Karpas-422 (cell line): ENCODE measurements at places on chromosomes 12 and 14. TPM values are rescaled to one million over a fixed set of nuclear protein-coding genes. Genes with fewer than 3 reads are reported as not detected.

ZNF26 gene
- total RNA-seq, result 12.7 and 15.5 TPM in 2 replicates

ETFBKMT gene
- 1.0 and 1.5 TPM in 2 replicates for total RNA-seq

MLH3 gene
- 58.3 and 71.5 TPM in 2 replicates for total RNA-seq

RILPL1 gene
- total RNA-seq, result 0.07 TPM in 1 of 2 replicates, not detected in the other

DNA sequence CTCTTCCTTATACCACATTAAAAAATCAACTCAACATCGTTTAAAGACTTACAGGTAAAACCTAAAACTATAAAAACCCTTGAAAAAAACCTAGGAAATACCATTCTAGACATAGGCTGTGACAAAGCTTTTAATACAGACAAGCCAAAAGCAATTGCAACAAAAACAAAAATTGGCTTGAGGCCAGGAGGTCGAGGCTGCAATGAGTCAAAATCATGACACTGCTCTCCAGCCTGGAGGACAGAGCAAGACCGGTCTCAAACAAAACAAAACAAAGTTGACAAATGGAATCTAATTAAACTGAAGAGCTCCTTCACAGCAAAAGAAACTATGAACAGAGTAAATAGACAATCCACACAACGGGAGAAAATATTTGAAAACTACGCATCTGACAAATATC is 1057.8 kb downstream of the FSCB start:
- H3K27ac ChIP-seq, result no peak overlapping the region
- H3K4me3 ChIP-seq, result no peak overlapping the region
- no peak for DNase-seq
- H3K4me1 ChIP-seq, result no peaks in the 10 kb centered on the region
- H3K36me3 ChIP-seq, result no peaks in the 10 kb centered on the region

DNA sequence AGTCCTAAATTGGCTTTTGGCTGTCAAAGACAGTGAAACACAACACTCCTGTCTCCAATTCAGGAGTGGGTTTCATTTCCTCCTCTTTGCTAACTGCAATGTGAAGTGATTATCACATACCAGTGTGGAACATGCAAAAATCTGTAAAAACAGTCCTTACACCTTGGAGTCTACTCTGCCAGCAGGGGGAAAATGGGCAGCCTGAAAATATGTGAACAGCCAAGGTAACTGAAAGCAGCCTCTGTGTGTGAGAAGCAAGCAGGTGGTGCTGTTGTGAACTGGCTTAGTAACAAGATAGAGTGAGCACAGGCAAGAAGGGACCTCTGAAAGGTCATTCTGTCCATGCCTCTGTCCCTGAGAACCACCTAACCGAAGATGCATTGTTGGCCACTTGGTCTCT is 6.0 kb downstream of the PRMT8 start:
- no peaks in the 10 kb centered on the region for H3K36me3 ChIP-seq
- H3K4me1 ChIP-seq, result no peaks in the 10 kb centered on the region
- H3K4me3 ChIP-seq, result no peak overlapping the region
- DNase-seq, result peak; percentile 61
- no peaks in the 10 kb centered on the region for H3K27me3 ChIP-seq

DNA sequence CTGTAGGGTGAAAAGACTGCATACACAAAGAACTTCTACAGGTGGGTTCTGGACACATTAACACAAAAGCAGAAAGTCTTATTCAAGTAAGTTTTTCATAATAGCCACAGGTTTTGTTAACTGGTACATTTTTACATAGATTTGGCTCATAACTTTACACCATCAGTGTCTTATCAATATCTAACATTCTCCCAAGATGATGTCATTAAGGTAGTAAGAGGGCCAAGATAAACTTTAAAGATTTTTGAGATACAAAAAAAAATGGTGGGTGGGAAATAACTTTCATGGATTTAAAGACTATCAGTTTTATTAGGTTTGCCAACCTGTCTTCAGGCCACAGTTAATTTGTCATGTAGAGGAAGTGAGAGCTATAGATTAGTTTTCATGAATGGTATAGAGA is 1.7 kb downstream of the SUPT16H start:
- peak overlapping the region; percentile 83 for H3K4me3 ChIP-seq
- H3K36me3 ChIP-seq, result peaks cover 48% of the 10 kb centered on the region
- H3K4me1 ChIP-seq, result peaks cover 44% of the 10 kb centered on the region
- peak; percentile 65 for DNase-seq
- no peaks in the 10 kb centered on the region for H3K27me3 ChIP-seq

DNA sequence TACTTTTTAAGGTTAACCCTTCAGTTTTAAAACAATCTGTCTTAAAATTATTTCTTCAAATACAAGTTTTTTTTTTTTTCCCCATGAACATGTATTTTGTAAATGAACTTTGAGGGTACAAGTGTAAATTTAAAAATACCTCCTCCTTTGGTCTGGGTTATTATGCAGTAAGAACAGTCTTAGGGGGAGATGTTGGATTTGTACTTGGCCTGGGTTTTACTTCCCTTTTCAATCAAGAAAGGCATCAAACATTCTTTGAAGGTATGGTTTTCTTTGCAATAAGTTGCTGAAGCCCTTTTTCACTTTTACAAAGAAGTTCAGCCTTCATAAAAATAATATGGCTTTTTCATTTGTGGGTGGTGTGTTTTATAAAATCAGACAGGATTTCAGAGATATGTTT is 20.5 kb downstream of the WBP11 start:
- H3K36me3 ChIP-seq, result peaks cover 30% of the 10 kb centered on the region
- H3K27ac ChIP-seq, result no peak overlapping the region
- DNase-seq, result no peak

DNA sequence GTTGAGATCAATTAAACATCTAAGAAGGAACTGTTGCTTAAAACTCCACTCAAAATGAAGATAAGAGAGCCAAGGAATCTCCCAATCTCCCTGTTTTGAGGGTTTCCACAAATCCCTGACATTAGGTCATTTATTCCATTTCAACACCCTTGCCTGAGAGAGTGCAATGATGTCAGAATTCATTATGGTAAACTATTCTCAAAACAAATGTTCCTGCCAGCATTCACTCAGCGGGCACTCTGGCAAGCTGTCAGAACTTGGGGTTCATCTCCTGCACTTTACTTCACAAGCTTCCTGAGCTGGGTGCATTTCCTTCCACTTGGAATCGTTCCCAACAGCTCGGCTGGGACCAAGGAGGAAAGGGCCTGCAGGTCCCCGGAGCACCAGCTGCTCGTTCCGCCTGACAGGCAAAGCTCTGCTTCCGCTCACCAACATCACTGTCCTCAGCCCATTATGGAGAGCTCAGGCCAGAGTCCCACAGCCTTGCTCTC is 117.8 kb downstream of the TTC7B start:
- no peak for DNase-seq
- H3K27ac ChIP-seq, result no peak overlapping the region
- no peaks in the 10 kb centered on the region for H3K36me3 ChIP-seq
- no peaks in the 10 kb centered on the region for H3K27me3 ChIP-seq

DNA sequence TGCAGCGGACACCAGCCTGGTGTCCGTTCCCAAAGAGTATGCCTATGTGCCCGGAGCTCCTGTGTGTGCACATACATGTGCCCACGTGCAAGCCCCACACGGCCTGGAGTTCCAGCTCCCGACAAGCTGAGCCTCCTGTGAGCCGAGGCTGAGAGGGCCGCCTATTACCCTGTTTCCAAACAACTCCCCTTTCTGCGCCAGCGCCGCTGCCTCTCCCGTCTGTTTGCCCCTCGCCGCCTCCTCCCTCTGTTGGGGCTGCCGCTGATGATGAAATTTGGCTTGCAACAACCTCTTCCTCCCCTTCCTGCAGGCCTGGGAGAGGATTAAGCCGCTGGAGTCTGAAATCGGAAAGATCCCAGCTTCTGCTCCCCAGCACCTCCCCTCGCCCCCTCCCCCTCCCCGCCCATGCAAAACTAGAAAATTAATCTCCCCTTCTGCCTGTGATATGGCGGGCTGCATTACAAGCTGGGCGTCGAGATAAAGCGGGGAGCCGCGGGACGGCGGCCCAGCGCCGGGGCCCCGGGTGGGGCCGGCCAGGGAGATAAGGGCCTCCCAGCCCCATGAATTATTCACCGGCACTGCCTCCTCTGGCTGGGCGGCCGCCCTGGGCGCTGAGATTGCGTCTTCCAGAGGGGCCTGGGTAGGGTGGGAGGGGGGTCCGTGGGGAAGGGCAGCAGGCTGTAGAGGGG is 6.8 kb upstream of the ASIC1 start:
- H3K27me3 ChIP-seq, result no peaks in the 10 kb centered on the region
- DNase-seq, result no peak

DNA sequence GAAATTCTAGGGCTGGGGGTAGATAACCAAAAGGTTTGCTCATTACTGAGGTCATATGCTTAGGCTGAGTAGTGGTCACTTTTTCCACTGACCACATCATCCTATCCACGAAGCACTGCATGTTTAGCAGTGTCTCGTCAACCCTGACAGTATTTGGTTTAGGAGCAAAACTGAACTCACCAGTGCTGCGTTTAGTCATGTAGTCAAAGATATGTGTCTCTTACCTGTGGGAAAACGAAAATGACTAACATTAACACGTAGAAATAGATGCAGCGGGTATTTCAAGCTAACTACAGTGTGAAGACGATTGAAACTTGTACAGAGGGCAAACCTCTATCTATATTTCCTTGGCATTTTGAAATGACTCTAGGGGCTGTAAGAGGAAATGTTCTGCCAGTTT is 34.6 kb downstream of the MTHFD1 start:
- no peak overlapping the region for H3K4me3 ChIP-seq
- peaks cover 70% of the 10 kb centered on the region for H3K36me3 ChIP-seq
- H3K27me3 ChIP-seq, result no peaks in the 10 kb centered on the region

- H3K36me3 ChIP-seq, result no peaks in the 10 kb centered on the region
- H3K4me1 ChIP-seq, result peaks cover 4% of the 10 kb centered on the region
- DNase-seq, result peak; percentile 85
- no peak overlapping the region for H3K27ac ChIP-seq
- H3K27me3 ChIP-seq, result no peaks in the 10 kb centered on the region
These were observed 9.4 kb downstream of the ASPG start for GRCh38 chr14:104094709-104095425.
